ENCODE measurements at places on chromosomes 4 and X.

DNA sequence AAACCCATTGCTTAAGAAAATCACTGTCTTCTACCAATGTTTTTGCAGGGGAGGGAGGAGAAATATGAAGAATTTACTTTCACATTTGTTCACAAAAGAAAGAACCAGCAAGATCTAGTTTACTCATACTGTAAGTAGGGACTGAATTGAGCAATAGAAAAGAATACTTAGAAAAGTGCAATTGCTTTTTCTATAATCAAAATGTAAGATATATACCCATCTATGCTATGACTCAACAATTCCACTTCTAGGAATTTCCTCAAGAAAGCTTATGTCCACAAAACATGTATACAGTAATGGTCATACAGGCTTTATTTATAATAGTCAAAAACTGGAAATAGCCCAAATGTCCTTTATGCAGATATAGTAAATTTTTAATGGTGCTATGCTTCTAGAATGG is 196.4 kb downstream of the LRBA start:
- no peak for DNase-seq

GRCh38 chr4:86367577-86367976 is 7.7 kb upstream of the MAPK10 start:
- DNase-seq = peak; percentile 9

DNA sequence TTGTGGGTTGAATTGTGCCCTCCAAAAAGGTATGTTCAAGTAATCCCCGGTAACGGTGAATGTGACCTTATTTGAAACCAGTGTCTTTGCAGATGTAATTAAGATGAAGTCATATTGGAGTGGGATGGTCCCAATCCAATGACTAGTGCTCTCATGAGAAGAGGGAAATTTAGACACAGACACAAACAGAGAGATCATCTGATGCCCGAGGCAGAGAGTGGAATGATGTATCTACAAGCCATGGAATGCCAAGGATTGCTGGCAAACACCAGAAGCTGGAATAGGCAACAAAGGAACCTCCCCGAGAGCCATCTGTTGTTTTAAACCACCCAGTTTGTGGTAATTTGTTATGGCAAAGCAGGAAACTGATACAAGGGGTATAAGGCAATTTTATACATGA is 35.1 kb downstream of the RPS6KA3 start:
- DNase-seq = peak; percentile 84

DNA sequence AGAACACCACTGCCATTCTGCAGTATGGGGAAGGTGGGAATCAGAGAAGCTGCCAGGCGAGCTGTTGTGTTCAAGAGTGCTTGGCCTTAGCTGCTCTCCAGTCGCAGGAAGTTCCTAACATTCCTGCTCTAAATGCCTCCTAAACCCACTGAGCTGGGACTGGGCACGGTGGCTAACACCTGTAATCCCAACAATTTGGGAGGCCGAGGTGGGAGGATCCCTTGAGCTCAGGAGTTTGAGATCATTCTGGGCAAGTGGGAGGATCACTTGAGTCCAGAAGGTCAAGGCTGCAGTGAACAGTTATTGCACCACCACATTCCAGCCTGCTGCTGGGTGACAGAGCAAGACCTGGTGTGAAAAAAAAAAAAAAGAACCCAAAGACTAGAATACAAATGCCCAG is 690.3 kb upstream of the FAM241A start:
- DNase-seq = no peak

Data from RPMI7951 (cell line).